ENCODE measurements at places on chromosomes 1 and 21.

DNA sequence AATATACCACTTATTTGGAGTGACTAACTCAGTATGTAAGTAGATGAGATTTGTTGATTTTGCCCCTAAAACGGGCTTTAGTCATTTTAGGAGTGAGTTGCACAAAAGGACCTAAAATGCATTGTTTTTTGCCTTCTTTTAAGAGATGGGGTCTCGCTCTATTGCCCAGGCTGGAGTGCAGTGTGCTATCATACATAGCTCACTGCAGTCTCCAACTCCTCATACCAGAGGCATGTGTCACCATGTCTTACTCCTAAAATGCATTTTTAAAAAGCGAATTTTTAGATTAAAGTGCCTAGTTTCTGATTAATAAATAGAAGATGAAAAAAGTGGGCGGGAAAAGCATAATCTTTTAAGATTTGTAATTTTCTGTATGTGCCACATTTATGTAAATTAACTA, 11.5 kb upstream of the NEXN start:
- DNase-seq, result no peak

DNA sequence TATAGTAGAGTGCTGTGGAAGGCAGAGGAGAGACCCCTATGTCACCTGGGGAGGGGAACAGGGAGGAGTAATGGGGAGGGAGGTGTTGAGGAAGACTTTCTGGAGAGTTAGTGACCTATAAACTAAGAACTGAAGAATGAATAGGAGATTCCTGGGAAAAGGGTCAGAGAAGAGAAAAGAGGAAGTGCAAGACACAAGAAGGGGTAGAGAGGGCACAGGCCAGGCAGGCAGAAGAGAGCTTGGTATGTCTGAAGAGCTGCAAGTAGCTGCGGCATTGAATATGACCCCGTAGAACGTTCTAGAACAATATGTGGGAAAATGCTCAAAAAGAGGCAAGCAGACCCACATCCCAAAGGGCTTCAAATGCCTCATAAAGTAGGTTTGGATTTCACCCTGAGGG, 361.2 kb downstream of the PRDM2 start:
- no peak for DNase-seq

- DNase-seq, result no peak
Measured at GRCh38 chr21:17334484-17334883, 178.4 kb upstream of the CXADR start.

GRCh38 chr1:9503001-9503675, 36.1 kb upstream of the SLC25A33 start:
- no peak for DNase-seq

DNA sequence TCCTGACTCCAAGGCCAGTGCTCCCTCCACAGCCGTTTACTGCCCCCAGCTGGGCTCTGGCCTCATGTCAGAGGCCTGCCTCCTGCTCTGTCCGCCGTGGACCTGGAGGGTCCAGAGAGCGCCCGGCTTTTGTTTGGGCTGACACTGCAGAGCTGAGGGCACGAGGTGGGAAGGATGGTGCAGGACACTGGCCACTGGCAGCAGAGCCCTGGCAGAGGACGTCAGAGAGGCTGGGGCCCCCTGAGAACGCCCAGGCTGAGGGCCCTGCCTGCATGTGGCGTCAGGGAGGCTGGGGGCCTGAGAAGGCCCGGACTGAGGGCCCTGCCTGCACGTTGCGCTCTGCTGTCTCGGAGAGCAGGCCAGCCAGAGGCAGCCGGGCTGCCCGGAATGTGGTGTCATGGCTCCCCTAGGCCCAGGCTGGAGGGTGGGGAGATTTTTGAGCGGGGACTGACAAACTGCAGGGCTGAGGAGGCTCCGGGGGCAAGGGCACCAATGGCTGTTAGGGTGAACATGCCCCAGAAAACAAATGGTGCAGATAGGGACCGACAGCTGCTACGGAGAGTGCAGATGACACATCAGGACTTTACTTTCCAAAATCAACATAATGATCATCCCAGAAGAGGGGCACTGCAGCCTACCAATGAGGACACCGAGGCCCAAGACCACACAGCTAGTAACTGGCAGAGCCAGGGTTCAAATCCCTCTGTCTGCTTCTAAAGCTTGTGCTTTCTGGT, 31.7 kb downstream of the SLC66A1 start:
- no peak for DNase-seq

GRCh38 chr1:15213341-15213821, 33.6 kb upstream of the FHAD1 start:
- DNase-seq, result no peak

GRCh38 chr1:15935056-15935950, 40.6 kb downstream of the ZBTB17 start:
- no peak for DNase-seq

- no peak for DNase-seq
Measured at GRCh38 chr1:1440262-1441001, 4.9 kb downstream of the VWA1 start.

- DNase-seq, result no peak
Measured at GRCh38 chr21:38986806-38987632, 181.3 kb downstream of the ETS2 start.

GRCh38 chr1:32337855-32338636, 2.0 kb upstream of the MARCKSL1 start:
- DNase-seq, result no peak

DNA sequence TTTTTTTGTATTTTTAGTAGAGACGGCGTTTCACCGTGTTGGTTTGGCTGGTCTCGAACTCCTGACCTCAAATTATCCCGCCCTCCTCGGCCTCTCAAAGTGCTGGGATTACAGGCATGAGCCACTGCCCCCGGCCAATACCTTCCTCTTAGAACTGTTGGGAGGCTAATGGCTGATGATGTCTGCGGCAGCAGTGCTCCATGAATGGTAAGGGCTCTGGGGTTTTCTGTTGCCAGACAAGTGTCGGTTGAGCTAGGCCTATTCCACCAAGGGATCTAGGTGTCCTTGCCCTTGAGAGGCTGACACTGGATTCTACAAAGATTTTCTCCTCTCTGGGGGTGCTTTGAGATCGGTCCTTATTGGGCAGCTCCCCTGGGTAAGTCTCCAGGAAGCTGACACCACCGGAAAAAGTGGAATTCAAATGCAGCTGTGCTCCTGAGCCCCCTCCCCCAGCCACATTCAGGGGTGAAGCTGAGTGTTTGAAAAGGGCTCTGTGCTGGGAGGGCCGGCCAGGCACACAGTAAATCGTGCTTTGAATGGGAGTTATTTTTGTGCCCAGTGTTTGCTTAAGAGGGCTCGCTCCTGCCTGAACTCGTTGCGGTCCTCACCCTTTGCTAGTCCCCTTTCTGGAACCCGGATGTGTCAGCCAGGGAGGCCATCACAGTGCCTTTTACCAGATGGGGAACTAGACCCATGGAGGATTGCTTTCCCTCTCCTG, 5.2 kb downstream of the SOX13 start:
- DNase-seq, result no peak

GRCh38 chr1:169796274-169796810, 1.6 kb upstream of the METTL18 start:
- DNase-seq, result no peak

- DNase-seq, result no peak
Measured at GRCh38 chr1:185314411-185314810, 2.6 kb downstream of the IVNS1ABP start.

DNA sequence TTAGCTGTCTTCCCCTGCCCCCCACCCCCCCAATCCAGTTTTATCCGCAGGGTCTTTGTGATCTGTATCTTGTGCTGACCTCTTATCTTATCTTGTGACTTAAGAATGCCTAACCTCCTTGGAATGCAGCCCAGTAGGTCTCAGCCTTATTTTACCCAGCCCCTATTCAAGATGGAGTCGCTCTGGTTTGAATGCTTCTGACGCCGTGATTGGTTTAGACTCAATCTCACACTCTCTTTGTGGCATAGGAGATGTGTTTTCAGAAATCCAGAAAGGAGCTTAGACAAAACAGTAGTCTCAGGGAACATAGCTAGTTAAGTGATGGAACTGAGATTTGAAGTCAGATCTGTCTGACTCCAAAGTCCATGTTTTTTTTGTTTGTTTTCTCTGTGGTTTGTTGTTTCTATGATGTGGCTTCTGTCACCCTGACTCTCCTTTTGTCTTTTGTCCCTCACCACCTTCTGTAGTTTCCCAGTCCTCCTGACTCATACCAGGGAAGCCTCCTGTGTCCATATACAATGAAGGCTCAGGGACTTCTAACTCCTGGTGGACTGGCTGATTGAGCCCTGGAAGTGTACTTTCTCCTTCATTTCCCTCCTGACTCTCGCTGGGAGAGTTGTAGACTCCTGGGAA, 18.1 kb upstream of the USP24 start:
- no peak for DNase-seq

GRCh38 chr1:162293073-162293692, 83.5 kb downstream of the SPATA46 start:
- no peak for DNase-seq

DNA sequence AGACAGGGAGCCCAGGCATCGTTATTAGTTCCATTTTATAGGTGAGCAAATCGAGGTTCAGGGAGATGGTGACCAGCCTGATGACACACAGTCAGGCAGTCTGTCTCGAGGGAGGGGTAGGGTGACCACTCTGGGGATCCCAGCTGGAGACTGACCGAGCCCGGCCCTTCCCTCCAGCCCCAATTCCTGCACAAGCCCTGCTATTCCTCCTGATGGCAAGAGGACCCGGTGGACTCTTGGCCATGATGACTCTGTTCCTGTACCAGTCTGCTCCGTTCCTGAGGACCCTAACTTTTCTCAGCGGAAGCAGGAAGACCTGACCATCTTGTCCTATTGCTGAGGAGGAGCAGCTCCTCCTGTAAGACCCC, 391 bp downstream of the AGT start:
- DNase-seq, result no peak

GRCh38 chr1:86062453-86062852, 94.1 kb downstream of the COL24A1 start:
- DNase-seq, result no peak

DNA sequence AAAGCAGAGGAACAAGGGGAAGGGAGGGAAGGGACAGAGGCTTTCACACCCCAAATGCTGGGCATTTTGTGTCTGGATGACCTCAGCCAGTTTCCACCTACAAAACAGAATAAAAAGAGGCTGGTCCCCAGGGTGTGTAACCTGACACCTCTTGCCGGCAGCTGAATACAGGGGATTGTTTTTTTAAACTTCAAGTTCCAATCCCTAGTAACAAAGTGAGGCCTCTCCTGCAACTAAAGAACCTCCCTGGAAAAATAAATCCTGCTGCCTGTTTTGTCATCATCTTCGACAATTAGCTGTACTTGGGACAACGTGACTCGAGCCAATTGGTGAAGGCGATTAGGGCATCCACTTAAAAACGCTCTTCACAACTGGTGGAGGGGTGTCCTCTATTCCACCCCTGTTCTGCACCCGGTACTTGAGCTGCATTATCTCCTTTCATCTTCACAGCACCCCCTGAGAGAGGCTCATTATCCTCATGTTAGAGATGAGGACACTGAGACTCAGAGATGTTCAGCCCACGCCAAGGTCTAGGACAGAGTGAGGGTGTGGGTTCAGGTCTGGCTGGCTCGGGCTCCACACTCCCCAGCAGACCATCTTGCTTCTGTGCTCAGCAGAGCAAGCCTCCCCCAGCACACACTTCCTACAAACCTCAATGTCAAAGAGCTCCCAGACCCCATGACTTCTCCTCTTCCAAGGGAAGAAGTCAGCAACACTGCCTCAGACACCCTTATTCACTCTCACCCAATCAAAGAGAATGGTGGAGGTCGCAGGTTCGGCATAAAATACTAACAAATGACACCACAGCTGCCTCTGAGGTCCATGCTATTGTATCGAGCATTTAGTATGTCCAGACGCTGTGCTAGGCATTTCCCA, 15.2 kb downstream of the ITPKB start:
- no peak for DNase-seq

- DNase-seq, result no peak
Measured at GRCh38 chr21:31078796-31079195, 40.5 kb upstream of the KRTAP19-8 start.

DNA sequence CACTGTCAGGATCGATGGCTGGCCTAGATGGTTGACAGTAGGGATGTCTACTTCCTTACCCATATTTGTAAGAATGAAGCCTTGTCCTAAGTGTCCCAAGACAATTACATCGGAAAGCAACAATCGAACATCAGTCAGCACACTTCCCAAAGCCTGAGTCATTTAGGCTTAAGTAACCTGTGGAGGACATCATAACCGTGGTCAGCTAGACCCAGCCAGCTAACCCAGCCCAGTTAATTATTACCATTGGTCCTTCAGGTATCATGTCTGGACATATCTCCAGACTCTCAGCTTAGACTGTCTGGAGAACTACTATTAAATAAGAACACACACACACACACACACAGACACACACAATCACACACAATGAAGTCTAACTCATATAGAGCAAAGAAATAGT, 264.7 kb downstream of the TRABD2B start:
- no peak for DNase-seq

DNA sequence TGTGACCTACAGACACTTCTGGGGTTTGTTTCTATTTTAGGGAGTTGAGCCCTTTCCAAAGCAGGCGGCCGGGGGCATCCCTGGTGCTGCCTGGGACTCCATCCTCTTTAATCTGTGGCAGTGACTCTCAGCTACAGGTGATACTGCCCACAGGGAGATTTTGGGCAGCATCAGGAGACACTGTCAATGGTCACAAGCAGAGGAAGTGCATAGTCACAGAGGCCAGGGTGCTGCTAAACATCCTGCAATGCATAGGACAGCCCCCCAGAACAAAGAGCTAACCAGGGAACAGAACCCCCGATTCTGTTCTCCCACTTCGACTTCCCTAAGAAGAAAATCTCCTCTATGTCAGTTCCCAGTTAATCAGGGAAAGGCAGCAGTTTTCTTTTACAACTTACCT, 66.2 kb downstream of the TEX35 start:
- DNase-seq, result no peak

DNA sequence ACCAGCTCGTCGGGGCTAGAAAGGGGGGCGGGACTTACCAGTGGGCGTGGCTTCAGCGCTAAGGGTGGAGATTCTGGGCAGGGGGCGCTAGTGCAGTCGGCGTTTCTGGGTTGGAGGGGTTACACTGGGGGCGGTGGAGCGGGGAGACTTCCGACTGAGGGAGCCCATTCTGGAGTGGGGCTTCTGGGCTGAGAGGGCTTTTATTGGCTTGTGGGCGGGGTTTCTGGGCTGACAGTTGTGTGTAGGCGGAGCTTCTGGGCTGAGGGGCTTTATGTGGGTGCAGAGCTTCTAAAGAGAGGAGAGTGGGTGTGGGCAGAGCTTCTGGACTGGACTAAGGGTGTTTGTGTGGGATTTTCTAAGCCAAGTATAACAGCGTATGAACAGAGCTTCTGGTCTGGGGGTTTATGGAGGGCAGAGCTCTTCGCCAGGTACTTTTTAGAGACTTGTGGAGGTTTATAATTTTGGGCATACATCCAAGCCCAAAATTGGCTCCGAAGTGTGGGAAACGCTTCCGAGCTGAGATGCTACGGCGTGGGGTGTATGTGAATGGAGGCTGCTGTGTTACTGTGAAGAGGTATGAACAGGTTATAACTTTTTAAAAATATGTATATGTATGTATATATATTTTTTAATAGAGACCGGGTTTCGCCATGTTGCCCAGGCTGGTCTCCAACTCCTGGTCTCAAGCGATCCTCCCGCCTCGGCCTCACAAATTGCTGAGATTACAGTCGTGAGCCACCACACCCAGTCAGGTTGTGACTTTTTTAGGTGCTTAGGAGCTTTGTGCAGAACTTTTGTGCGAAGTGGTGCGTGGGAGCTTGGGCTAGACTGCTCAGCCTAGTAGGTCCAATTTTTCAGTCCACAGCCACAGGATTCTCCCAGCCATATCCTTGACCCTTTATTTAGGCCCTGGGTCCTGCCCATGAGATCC, 825 bp downstream of the TMEM39B start:
- DNase-seq, result no peak

GRCh38 chr1:104120525-104120924, 370.8 kb downstream of the AMY1C start:
- DNase-seq, result no peak

All from forelimb muscle (tissue), 1 donor.